ENCODE measurements at places on chromosomes 16 and 17.

- DNase-seq, result no peak
Observed at GRCh38 chr17:52648995-52649394, 490.5 kb upstream of the CA10 start.

DNA sequence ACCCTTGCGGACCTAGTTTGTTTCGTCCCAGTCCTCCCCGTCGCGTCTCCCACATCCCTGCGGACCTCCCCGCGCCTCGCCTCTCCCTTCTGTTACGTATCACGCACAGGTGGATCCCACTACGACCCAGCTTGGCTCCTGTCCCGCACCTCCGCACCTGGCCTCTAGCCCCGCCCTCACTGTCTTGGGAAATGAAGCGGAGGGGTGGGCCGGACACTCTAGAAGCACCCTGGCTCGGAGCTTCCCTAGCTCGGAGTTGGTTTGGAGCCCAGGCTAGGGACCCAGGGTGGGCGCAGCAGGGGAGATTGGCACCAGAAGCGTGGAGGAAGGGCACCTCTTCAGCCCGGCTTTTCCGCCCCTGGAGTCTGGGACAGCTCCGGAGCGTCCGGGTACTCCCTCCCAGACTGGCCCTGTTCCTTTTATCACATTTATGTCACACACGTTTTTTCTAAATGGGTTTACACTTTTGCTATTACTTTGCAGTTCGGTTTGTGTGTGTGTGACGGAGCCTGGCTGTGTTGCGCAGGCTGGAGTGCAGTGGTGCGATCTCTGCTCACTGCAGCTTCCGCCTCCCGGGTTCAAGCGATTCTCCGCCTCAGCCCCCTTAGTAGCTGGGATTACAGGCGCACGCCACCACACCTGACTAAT is 1.4 kb upstream of the CEMP1 start:
- DNase-seq, result no peak

DNA sequence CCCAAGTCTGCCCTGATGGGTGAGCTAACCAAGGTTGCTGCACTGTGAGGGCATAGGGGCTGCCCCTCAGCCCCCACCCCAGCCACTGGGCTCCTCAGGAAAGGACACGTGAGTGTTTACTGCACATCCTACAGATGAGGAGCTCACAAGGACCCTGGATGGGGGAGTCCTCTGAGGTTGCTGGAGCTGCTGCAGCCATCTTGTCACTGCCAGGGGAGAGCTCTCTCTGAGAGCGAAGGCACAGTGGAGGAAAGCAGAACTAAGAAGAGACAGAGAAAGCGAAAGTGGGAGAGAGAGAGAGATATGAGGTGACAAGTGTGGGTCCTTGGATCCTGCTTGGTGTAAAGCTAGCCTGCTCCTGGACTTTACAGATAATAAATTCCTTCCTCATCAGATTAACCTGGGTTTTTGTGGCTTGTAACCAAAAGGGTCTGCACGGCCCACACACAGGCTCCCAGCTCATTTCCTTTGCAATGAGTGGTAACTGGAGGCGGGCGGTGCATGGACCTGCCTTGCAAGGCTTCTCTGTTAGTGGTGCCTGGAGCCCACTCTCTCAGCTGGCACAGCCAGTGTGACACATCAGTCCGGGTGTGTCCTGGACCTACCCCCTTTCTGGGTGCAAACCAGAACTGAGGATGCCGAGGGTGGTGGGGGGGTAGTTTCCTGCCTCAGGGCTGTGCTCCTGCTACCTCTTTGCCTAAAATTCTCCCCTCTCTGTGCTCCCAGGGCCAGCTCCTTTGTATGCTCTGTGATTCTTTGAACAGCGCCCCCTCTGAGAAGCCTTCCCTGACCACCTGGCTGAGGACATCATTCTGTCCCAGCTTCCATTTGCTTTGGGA is 14.2 kb downstream of the SNX20 start:
- DNase-seq, result peak; percentile 65

- no peak for DNase-seq
Observed at GRCh38 chr17:75773121-75773807, 8.3 kb upstream of the GALK1 start.
